ENCODE measurements at places on chromosomes 16 and 17. TPM values are rescaled to one million over a fixed set of nuclear protein-coding genes. Genes with fewer than 3 reads are reported as not detected.

Gene CSH1
- total RNA-seq = not detected

Gene TEDC2
- 24.0 TPM for total RNA-seq

Gene P2RX1
- 2.7 TPM for total RNA-seq

Gene BIRC5
- 77.1 TPM for total RNA-seq

Gene KRT12
- 2.2 TPM for total RNA-seq

Gene DRC3
- total RNA-seq = 1.1 TPM

Gene CSH2
- total RNA-seq = not detected

Gene QPRT
- 102 TPM for total RNA-seq

Gene CCL15
- total RNA-seq = 54.4 TPM

Gene MYO1D
- total RNA-seq = 382 TPM

- no peak for DNase-seq
These were observed 42.7 kb upstream of the CPNE2 start for GRCh38 chr16:57049678-57050077.

GRCh38 chr16:66419527-66419926 is 7.6 kb upstream of the BEAN1 start:
- DNase-seq = no peak

DNA sequence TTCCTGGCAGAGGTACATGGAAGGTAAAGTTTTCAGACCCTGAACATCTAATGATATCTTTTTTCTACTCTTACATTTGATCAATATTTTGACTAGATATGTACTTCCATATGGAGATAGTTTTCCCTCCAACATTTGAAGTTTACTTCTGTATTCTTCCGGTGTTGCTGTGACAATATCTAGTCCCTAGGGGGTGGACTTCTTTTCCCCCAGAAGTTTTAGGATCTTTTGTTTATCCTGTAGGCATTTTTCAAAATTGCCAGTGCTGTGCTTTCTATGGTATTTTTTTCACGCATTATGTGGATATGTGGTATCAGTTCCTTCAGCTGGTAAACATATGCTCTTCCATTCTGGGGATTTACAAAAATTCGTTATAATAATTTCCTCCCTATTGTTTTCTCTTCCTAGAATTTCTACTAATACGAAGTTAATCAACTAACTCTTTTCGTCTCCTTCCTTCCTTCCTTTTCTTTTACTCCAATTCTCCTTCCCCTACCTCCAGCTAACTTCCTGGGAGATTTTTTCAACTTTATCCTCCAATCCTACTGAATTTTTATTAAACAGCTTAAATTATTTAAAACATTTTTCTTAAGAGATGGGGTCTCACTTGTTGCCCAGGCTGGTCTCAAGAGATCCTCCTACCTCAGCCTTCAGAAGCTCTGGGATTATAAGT is 26.1 kb upstream of the ZNHIT3 start:
- no peak for DNase-seq

GRCh38 chr17:76716146-76716838 is 5.5 kb upstream of the MXRA7 start:
- DNase-seq = no peak

- no peak for DNase-seq
These were observed 18.1 kb upstream of the MAF start for GRCh38 chr16:79618692-79619050.

- DNase-seq = peak; percentile 92
These were observed 8.9 kb upstream of the TIMP2 start for GRCh38 chr17:78933959-78934568.

GRCh38 chr17:79505199-79505598 is 105.7 kb downstream of the RBFOX3 start:
- no peak for DNase-seq

DNA sequence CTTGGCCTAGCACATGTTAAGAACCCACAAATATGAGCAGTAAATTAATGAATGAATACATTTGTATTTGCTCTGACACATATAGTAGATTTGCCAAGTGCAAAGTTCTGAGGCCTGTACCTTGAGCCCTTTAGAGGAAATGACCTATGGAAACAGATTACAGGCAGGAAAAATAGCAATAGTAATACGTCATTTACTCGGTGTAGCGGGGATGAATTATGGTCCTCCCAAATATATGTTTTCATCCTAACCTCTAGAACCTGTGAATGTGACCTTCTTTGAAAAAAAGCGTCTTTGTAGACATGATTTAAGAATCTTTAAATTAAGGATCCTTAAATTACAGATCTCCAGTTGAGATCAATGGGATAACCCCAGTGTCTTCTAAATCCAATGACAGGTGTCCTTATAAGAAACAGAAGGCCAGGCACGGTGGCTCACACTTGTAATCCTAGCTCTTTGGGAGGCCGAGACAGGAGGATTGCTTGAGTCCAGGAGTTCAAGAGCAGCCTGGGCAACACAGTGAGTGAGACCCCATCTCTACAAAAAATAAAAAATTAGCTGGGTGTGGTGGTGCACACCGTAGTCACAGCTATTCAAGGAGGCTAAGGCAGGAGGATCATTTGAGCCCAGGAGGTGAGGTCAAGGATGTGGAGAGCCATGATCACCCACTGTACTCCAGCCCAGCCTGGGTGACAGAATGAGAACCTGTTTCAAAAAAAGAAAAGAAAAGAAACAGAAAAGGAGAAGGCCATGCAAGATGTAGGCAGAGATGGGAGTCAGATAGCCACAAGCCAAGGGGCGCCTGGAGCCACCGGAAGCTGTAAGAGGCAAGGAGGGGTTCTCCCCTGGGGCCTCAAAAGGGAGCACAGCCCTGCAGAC is 5.1 kb upstream of the ITPRIPL2 start:
- DNase-seq = no peak

- no peak for DNase-seq
These were observed 2103.5 kb downstream of the TP53TG3F start for GRCh38 chr16:35562919-35563318.

GRCh38 chr16:20851601-20852000 is 45.3 kb downstream of the REXO5 start:
- peak; percentile 41 for DNase-seq

DNA sequence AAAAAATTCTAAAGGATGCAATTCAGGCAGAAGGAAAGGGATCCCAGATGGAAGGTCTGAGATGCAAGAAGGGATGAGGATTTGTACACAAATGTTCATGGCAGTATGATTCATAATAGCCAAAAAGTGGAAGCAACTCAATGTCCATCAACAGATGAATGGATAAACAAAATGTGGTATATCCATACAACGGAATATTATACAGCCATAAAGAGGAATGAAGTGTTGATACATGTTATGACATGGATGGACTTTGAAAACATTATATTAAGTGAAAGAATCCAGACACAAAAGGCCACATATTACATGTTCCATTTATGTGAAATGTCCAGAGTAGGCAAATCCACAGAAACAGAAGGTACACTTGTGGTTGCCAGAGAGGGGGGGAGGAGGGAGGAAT is 23.9 kb upstream of the GPATCH8 start:
- DNase-seq = no peak

DNA sequence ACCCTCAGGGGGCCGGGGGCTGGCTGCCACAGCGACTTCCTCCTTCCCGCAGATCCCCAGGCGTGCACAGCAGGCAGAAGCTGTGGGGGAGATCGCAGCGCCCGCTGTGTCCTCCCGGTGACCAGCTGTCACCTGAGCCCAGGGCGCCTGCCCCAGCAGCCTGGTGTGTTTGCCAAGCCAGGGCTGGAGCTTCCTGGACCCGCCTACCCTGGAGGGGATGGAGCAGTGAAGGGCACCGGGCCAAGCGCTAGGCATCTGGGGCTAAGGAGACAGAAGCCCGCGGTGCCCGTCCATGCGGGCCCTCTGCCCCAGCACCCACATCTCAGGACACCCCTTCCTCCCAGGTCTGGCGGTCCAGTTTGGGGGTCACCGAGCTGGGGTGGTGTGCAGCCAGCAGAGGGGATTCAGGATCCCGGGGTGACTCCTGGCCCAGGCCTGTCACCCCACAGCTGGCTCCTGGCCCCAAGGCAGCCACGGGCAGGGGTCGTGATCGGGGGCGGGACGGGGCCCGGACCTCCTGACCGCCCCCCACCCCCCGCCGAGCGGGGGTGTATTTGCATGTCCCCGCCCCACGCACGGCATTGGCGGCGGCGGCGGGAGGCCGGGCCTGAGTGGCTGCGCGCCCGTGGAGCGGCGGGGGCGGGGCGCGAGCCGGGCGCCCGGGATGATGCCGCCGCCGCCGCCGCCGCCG is at the start of gene RAB26:
TSS of gene RAB26 (plus strand) at position 645 of the 691 bp plus-strand sequence. CDS start 159 bp downstream, outside the sequence.
- DNase-seq = peak; percentile 93

DNA sequence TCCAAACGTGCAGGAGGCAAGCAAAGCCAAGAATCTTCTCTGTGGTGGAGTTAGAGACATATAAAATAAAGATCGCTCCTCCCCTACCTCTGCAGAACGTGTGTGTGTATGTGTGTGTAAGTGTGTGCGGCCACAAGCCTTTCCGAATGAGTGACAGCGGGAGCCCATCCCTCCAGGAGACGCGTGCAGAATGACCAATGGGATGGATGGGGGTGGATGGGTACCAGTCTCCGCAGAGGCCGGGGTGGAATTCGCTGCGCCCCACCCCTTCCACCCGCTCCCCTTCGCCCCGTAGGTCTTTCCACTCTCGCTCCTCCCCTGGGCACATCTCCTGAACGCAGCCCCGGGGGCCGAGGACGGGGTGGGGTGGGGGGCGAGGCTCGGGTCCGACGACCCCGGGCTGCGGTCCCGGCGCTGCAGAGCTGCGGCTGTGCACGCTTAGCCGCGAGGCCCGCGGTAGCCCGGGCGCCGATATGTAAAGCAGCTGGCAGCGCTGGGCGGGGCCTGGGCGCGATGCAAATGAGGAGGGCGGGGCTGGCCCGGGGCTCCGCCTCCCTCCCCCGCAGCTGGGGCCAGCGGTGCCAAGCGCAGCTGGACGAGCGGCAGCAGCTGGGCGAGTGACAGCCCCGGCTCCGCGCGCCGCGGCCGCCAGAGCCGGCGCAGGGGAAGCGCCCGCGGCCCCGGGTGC is at the start of gene PRKCB:
TSS of gene PRKCB (plus strand) at position 594 of the 688 bp plus-strand sequence.
- peak; percentile 80 for DNase-seq

DNA sequence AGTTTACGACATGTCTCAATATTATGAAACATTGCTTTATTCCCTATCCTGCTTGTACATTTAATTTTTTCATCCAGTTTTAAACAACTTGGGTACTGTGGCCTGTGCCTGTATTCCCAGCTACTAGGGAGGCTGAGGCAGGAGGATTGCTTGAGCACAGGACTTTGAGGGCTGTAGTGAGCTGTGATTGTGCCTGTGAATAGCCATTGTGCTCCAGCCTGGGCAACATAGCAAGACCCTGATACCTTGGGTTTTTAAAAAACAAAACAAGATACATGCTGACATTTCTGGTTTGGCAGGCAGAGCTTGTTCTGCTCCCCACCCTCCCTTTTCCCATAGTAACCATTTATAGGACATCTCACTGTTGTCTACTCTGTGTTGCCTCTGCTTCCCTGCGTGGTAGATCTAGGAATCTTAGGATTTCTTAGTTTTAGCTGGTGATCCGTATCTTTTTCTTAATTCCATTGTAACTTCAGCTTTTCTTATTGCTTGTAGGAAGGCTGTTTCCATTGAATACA is 35.6 kb downstream of the TENT4B start:
- no peak for DNase-seq

GRCh38 chr17:4229627-4230541 is 33.9 kb downstream of the ANKFY1 start:
- DNase-seq = peak; percentile 46

- no peak for DNase-seq
These were observed 110.3 kb downstream of the TOX3 start for GRCh38 chr16:52436339-52437276.

DNA sequence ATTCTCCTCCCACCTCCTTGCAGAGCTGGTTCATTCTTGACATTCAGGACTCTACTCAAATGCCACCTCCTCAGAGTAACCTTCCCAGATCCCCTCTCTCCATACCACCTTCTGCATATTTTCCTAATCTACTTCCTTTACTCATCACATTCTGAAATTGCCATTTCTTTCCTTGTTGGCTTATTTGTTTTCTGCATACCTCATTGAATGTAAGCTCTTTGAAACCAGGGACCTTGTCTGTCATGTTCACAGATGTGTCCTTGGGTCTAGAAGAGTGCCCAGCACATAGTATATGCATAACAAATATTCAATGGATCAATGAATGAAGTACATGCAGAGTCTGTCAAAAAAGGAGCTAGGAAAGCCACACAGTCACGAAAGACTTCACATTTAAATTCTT is 7.8 kb upstream of the LONP2 start:
- no peak for DNase-seq

DNA sequence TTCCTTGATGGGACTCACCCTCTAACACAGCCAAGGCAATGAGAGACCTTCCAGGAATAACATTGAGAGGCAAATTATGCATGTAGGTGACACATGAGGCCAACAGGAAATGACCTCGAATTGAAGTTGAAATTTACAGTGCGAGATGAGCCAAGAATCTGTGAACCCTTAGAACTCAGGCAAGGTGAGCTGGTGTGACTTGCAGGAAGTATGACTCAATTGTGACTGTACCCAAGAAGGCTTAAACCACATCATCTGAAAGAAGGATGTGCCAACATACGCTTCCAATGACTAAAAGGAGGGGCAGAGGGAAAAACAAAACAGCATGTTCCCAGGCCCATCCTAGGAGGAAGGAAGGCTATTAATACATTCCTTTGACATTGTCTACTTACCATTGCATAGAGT is 44.8 kb downstream of the PITPNC1 start:
- peak; percentile 65 for DNase-seq

DNA sequence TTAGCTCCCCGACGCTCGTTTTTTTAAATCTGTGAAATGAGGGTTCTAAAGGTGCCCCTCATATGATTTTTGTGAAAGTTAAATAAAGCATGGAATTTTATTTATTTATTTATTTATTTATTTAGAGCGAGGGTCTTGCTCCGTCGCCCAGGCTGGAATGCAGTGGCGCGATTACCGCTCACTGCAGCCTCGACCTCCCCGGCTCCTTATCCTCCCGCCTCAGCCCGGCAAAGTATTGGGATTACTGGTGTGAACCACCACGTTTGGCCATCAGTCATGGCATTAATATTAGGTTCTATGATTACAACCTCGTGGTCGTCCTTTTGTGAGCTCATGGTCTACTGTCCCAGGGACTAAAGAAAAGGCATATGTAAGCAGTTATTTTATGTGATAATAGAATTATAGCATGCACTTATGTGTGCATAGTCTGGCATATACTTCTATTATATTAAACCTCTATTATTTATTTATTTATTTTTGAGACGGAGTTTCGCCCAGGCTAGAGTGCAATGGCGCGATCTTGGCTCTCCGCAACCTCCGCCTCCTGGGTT is 557 bp upstream of the LUC7L start:
- no peak for DNase-seq

GRCh38 chr17:55642741-55643140 is 79.9 kb downstream of the TMEM100 start:
- no peak for DNase-seq

- DNase-seq = no peak
These were observed 63.1 kb upstream of the SDK2 start for GRCh38 chr17:73707358-73707757.

GRCh38 chr17:13153036-13153435 is 135.2 kb upstream of the ELAC2 start:
- no peak for DNase-seq

DNA sequence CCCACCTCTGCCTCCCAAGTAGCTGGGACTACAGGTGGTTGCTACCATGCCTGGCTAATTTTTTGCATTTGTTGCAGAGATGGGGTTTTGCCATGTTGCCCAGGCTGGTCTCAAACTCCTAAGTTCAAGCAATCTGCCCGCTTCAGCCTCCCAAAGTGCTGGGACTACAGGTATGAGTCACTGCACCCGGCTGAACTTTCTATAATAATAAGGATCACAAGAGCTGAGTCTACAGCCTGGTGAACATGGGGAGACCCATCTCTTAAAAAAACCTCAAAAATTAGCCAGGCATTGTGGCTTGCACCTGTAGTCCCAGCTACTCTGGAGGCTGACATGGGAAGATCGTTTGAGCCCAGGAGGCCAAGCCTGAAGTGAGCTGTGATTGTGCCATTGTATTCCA is 53.5 kb downstream of the WDR59 start:
- DNase-seq = no peak
